ENCODE measurements at places on chromosomes 4 and X.

DNA sequence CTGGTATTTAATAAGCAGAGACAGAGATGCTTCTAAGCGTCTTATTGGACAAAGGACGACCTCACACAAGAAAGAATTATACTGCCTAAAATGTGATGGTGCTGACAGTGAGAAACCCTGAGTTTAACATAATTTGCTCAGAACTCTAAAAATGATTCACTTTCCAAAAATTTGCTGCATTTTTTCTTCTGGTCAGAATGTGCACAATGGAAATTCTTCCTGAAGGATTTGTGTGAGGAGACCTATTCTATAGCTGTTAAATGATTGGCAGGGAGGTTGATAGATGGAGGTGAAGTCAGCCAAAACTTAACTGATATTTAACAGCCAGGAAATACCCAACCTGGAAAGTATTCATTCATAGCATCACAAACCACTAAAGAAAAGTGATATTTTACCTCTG, 1.7 kb downstream of the MAGEC3 start:
- no peak for DNase-seq

DNA sequence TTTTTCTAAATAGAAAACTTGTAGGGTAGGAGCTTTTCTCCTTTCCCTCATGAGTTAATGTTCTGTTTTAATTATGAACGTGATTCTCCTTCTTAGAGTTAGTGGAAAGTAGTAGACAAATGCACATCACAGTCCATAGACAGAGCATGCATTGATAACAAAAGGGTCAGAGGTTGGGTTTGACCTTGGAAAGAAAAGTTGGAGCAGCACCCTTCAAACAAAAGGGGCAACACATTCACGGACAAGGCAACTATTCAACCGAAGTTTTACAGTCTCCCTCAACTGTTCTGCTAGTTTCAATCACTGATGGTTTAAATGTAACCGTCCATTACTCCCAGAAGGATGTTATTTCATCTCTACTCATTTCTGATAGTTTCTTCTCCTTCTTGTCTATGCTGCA, 103.4 kb upstream of the MAOA start:
- no peak for DNase-seq

DNA sequence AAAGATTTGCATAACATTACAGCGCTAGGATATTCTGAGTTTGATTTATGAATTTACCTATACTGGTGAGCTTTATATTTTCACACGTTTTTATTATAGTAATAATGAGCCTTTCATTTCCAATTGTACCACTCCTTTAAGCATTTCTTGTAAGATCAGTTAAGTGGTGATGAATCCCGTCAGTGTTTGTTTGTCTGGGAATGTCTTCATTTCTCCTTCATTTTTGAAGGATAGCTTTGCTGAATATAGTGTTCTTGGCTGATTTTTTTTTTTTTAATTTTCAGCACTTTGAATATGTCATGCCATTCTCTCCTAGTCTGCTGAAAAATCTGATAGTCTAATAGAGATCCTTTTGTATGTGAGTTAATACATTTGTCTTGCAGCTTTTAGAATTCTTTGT, 70.1 kb downstream of the IL15 start:
- DNase-seq, result no peak

DNA sequence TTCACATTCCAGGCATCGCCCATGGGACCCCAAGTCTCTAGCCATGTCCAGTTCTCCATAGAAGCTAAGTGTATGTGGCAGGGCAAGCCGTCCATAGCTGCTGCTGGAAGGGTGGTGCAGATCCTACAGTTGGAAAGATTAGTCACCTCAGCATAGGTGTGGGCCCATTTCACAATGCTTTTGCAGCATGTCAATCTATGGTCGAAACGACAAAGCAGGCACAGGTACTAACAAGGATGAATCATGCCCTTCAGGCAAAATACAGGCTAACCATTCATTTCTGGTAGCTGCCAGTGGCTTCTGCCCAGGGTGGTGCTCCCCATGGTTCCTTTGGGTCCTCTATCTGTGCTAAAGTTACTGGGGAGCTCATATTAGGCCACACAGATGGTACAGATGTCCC, 225.2 kb downstream of the ADGRL3 start:
- no peak for DNase-seq

GRCh38 chr4:14863418-14864364, 138.6 kb upstream of the CPEB2 start:
- DNase-seq, result no peak

DNA sequence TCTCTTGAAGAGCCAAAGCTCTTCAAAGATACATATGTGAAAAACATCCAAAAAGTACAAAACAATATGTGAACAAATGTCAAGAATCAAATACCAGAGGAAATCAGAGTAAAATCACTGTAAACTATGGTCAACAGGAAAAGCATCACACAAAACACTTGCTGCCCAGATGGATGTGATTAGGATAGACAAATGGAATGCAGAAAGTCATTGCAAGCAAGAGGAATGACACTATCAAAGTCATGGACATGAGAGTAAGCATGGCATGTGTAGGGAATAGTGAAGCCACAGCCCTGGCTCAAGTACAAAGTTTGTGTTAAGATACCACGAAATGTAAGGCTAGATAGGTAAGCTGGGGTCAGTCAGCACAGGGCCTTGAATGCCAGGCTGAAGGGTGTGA, 37.7 kb downstream of the CLDN2 start:
- DNase-seq, result no peak

- DNase-seq, result no peak
Observed at GRCh38 chr4:189502841-189503435, 437.7 kb upstream of the FRG1 start.

- DNase-seq, result no peak
Observed at GRCh38 chrX:153693216-153694086, 5.7 kb downstream of the SLC6A8 start.

GRCh38 chrX:48938721-48939425, 18.5 kb downstream of the OTUD5 start:
- DNase-seq, result no peak

- DNase-seq, result no peak
Observed at GRCh38 chr4:78656968-78657445, 105.4 kb downstream of the ANXA3 start.
